ENCODE measurements at places on chromosomes 3 and 15.

- no peak for DNase-seq
Observed at GRCh38 chr3:30333903-30334302, 272.5 kb upstream of the TGFBR2 start.

- no peak for DNase-seq
Observed at GRCh38 chr15:61796056-61796455, 264.2 kb downstream of the VPS13C start.

GRCh38 chr15:73125219-73125618 is 73.0 kb downstream of the NEO1 start:
- no peak for DNase-seq

- no peak for DNase-seq
Observed at GRCh38 chr3:187669675-187670504, at the start of gene SST. TSS of gene SST (minus strand) at chr3:187670394. CDS start at chr3:187670291, 103 bp downstream.

GRCh38 chr15:96625256-96625655 is 294.8 kb downstream of the NR2F2 start:
- DNase-seq, result no peak

DNA sequence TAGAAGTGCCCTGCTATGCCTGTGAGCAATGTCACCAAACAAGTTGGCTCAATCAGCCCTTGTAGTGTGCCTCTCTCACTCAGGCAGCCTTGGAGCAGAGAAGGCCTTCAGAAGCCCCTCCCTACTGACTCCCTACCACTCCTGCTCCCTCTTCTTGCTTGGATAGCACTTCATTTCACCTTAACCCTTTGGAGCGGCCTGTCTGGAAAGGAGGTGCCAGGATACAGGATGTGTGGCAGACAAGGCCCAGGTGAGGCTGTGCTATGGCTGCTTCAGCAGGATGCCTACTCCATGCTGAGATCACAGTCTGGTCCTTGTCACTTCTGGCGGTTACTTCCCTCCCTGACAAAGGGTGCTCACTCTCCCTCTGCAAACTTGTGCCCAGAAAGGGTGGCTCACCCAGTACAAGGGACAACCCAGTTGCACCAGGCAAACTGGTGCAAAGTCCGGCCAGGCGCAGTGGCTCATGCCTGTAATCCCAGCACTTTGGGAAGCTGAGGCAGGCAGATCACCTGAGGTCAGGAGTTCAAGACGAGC is 1.1 kb downstream of the MON1A start:
- no peak for DNase-seq

GRCh38 chr15:70801109-70801508 is 37.8 kb upstream of the UACA start:
- no peak for DNase-seq

DNA sequence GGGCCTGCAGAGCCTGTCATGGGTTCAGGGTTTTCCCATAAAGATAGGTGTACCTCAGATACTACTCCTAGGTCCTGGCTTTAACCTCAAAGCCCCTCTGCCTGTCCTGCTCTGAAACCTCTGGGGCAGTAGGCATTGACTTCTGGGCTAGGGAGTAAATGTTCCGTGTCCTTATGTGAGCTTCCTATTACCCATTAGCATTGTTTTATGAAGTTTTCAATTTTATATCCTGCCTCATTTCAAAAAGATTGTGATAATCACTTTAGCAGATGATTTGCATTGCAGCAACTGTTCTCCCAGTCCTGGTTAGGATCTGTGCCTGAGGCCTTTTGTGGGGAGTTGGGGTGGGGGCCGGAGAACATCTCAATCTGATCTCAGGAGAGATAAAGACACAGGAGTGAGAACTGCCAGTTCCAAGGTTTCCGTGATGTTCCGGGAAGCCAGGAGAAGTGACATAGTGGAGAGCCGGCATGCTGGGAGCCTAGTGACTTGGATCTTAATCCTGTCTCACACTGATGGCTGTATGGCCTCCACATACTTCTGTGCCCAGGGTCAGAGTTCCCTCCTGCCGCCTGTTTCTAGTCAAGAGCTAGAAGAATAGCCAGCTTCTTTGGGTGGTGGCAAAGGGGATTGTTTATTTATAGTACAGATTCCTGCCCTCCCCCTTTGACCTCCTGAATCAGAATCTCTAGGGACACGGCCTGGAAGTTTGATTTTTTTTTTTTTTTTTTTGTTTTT is 10.6 kb downstream of the TPM1 start:
- DNase-seq, result no peak

DNA sequence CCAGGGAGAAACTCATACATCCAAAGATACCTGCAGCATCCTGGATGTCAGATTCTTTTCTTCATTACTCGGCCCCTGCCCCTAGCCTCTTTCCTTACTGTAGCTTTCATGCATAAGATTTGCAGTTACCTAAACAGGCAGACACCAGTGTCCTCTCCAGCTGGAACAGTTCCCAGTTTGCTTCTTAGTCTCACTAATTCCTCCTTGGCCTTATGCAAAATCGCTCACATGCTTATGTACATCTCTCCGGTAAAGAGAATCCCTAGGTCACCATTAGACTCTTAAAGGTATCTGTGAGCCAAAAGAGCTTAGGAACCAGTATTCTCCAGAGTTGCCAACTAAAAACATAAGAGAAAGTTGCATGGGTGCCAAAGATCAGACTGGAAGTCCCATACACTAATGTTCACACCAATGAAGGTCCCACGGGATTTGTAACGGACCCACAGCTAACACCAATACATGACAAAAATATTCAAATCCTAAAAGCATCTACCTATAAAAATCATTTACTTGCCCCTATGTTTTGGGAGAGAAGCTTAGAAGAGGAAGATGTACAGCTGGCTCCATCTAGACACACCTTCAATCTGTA is 66.6 kb downstream of the CBLB start:
- no peak for DNase-seq

DNA sequence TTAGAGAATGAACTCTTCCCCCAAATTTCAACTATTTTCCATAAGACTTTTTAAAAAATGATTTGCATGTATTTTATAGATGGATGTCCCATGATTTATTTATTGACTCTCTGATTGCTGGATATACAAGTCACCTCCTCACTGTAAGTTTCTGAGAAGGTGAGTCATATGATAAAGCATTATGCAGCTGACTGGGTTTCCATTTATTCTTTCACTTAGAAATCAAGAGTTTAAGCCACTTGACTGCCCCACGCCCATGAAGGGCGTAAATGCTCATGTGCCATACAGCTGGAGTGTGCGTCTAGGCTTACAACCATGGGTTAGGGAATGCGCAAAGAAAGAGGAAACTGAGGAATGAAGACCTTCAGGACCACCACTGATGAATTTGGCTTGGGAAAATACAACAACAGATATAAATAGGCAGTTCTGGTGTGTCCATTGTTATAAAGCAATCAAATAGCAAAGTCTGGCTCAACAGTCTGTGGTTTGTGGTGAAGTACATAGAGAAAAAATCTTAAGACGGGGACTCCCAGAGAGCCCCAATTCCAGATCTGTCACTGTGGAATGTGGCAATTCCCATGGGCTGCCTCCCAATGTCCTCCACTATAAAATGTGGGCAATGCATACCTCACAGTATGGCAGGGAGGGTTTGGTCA is 20.3 kb downstream of the SLCO2A1 start:
- DNase-seq, result no peak

- no peak for DNase-seq
Observed at GRCh38 chr15:37100966-37101215, 542 bp upstream of the MEIS2 start.

GRCh38 chr15:42727750-42728381 is 9.1 kb downstream of the CDAN1 start:
- DNase-seq, result no peak

DNA sequence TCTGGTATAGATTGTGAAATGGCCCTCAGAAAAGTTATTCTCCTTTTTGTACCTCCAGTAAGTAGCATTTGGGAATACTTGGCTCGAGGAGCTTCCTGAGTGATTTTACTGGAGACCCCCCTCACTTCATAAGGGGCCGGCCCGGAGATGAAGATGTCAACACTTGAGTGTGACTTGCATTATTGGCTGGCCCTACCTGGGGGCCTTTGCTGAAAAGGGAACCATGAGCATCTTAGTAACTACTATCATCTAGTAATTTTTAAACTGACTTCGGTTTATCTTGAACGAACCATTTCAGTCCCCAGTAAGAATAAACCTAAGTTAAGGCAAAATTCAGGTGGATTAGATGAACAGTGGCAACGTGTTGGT is 1.3 kb downstream of the FAIM start:
- no peak for DNase-seq

DNA sequence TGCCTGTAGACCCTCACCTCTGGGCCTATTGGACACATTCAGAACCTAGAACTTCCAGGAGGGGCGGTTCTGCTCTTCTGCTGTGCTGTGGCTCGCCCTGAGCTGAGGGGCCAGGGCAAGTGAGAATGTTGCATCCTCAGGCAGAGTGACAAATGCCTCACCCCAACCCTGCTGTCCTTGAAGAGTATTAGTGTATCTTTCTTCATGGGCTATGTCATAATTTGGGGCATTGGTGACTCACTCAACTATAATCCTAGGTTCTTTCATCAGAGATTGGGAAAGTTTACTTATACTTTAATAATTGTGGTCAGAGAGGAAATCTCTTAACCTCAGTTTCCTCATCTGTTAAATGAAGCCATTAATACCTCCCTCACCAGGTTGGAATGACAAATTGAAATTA is 143.8 kb downstream of the SV2B start:
- DNase-seq, result no peak

DNA sequence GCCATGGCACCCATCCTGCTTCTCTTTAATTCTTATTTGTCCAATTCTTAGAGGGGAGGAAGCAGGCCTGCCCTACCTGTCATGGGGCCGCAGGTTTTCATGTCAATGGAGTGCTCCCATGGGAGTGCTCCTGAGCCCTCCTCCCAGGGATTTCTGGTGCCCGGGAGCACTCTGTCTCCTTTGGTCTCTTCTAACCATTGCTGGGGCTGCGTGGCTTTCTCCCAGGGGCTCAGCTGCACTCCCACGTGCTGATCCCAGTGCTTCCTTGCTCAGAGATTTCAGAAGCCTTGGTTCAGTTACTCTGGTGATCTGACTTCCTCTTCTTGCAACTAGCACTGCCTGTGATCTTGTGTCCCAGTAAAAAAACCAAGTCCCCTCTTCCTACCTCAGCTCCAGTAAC is 68.0 kb upstream of the ARL8B start:
- DNase-seq, result no peak

- no peak for DNase-seq
Observed at GRCh38 chr15:91897585-91898372, 44.3 kb downstream of the SLCO3A1 start.

DNA sequence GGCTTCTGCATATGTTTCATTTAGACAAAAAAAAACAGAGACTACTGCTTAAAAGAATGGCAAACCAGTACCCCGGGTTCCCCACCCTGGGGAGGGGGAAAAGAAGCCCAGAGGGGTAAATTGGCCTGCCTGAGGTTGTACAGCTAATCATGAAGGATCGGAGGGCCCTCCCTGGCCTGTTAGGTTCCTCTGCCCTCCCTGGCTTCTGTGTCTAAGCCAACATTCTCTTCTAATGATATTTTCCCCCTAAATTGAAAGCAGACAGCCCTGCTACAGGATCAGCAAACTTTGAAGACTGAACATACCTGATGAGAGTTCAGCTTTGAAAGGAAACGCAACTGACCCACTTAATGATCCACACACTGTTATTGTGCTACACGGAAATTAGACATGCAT is 2.5 kb downstream of the ARHGAP31 start:
- DNase-seq, result no peak

DNA sequence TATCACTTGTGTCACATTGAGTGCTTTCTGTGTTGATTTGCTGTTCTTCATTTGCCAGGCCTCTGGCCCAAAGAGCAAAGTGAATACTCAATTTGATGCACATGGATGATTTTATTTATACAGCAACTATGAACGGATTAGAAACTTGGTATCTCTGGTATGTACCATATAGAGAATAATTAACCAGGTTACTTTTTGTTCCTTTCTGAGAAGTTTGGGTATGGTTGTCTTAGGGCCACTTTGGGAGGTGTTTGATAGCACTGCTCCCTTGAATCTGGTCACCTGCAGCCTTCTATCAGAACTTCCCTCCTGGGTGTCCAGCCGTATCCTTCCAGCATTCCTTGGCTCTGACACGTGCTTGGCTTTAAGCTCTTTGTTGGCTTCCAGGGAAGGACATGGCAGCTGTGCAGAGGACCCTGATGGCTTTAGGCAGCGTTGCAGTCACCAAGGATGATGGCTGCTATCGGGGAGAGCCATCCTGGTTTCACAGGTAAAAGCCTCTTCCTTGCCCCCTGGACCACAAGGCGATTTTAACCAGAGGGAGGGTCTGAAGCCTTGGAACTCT is 12.7 kb downstream of the TAGLN3 start:
- no peak for DNase-seq

GRCh38 chr3:72585966-72586365 is 262.3 kb downstream of the SHQ1 start:
- no peak for DNase-seq

DNA sequence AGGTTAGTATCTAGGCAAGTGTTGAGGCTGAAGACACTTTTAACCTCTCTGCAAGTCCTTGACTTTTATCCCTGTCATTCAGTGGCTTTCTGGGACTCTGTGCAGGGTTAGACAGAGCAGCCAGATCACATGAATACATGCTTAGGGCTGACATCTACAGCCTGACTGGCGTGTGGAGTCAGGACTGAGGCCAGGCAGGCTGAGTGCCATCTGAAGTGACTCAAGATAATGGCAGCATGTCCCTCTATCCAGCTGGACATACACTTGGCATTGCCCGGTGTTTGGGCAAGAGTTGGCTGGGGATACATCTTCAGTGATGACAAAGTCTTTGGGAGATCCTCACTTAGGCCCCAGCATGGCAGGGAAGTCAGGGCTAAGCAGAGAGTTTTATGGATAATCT is 22.4 kb downstream of the DUOX2 start:
- DNase-seq, result no peak

DNA sequence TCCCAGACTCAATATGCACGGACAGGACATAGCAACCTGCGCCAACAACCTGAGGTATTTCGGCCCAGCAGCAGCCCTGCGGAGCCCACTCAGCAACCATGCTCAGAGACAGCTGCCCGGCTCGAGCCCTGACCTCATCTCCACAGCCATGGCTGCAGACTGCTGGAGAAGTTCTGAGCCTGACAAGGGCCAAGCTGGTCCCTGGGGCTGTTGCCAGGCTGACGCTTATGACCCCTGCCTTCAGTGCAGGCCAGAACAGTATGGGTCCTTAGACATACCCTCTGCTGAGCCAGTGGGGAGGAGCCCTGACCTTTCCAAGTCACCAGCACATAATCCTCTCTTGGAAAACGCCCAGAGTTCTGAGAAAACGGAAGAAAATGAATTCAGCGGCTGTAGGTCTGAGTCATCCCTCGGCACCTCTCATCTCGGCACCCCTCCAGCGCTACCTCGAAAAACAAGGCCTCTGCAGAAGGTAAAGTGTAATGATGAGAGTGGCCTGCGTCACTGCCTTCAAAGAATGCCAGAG is 25.5 kb downstream of the TMEM41A start:
- no peak for DNase-seq

GRCh38 chr3:107524326-107524840 is 1.6 kb downstream of the BBX start:
- DNase-seq, result no peak

DNA sequence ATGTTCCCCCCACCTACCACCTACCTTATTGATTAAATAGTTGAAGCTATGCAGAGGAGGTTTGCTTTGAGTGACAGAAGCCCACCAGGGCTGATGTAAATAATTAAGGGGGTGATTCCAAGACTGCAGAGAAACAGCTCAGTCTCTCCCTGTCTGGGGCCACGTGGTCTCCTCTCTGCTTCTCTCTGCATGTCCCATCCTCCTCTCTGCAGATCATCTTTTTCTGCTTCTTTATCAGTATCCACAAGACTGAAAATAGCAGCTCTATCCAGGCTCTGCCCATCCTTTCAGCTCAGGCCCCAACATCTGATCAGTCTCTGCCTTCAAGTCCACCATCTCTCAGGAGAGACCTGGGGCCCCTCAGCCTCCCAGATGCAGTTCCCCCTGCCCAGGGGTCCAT is 110.8 kb downstream of the ANP32A start:
- DNase-seq, result no peak

GRCh38 chr3:38616111-38616510 is 33.4 kb downstream of the SCN5A start:
- DNase-seq, result no peak

Measured in NCI-H1436 treated with DMSO at 0.1 percent for 48 hours (cell line).